ENCODE measurements at places on chromosomes 16 and 17.

GRCh38 chr17:7560172-7561027 is 1.3 kb upstream of the SENP3 start:
- peak; percentile 66 for DNase-seq

- no peak for DNase-seq
These were observed 10.3 kb upstream of the NFAT5 start for GRCh38 chr16:69555437-69555836.

- DNase-seq: no peak
These were observed 727 bp upstream of the MBTPS1 start for GRCh38 chr16:84117494-84117843.

DNA sequence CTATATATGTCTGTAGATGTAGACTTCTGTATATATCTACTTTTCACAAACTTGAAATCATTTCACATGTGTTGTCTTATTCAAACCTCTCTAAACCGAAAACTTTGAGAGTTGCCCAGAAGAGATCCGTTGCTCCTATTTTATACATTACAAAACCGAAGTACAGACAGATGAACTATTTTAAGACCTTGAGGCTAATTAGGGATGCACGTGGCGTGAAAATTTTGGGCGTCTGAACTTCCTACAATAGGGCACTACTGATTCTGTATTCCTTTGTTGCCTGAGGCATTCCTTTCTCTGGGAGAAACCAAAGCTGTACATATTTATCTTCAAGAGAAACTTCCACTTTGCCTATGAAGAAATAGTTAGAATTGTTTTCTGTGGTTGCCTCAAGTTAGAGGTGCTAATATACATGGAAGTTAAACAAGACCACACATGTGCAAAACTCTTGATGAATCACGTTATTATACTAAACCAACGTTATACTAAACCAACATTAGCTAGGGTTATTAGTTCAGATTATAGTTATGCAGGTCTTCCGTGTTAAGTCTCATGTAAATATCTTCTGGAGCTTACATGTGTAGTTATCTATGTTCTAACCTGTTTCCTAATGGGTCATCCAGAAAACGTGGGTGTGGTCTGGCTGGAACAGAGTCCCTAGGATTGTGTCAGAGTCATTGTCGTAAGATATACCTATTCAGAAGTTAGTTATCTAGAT is 111.2 kb downstream of the RBFOX1 start:
- DNase-seq: no peak

DNA sequence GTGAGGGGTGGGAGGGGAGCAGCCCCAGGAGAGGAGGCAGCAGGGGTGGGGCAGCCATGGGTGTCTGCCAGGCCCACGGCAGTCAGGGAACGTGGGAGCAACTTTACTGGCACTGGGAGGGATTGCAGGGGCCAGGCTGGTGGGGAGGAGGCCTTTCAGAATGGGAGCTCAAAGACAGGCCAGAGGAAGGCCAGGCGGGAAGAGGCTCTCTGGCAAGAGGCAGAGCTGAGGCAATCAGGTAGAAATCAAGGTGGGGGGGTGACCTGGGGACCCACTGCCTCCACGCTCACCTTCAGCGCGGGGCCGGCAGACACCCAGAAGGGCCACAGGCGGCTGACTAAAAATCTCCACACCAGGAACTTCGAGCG is 11.9 kb upstream of the GSE1 start:
- DNase-seq: no peak

DNA sequence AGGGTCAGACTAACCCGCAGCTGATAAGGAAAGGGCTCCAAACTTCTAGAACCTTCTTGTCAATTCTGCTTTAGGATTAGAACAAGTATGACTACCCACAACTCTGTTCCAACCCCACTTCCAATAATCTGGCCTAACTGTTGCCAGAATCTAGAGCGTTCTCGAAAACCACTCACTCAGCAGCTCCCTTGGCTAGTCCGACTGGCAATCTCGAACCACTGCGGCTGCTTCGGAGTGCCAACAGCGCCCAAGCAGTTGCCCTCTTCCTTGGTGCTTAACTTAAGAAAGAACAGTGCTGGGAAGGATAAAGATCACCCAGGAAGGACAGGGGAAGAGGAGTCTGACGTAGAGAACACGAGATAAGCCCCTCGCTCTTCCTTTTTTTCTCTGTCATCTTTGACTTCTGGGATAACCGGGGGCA is 818 bp downstream of the DNAJC7 start:
- DNase-seq: peak; percentile 24

DNA sequence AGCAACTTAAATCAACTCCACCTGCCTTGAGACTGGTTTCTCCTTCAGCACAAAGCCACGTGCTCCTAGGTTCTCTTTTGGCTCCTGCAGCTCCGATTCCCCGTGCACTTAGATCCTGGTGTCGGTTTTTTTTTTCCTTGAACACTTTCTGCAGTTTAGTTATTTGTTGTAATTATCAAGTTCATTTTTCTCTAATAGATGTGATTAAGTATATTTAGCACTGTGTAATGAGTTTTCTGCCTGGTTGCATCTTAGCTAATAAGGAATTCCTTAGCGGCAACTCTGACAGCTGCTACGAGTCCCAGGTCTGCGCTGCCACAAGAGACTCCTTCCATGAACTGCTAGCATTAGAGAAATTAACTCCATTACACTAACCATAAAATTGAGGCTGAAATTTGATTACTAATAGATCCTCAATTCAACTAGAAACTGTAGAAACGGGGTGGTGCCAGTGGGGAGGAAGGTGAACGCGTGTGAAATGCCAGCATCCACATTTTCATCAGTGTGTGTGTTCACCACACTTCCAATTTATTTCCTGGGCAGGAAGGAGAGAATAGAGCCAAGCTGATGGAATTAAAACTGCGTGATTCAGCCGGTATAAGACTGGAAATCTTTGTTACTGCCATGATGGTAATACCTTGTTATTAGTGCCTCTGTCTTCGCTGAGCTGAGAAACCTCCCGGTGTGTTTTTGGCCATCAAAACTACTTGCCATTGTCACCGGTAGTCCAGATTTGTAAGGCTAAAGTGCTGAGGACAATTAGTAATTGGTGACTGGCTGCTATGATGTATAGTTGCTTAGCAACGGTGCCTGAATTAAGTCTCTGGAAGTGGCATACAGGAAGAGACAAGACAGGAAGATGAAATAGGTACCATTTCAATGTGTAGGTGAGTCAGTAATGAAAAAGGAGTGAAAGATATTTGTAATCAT is 232.4 kb downstream of the IRX3 start:
- DNase-seq: no peak

DNA sequence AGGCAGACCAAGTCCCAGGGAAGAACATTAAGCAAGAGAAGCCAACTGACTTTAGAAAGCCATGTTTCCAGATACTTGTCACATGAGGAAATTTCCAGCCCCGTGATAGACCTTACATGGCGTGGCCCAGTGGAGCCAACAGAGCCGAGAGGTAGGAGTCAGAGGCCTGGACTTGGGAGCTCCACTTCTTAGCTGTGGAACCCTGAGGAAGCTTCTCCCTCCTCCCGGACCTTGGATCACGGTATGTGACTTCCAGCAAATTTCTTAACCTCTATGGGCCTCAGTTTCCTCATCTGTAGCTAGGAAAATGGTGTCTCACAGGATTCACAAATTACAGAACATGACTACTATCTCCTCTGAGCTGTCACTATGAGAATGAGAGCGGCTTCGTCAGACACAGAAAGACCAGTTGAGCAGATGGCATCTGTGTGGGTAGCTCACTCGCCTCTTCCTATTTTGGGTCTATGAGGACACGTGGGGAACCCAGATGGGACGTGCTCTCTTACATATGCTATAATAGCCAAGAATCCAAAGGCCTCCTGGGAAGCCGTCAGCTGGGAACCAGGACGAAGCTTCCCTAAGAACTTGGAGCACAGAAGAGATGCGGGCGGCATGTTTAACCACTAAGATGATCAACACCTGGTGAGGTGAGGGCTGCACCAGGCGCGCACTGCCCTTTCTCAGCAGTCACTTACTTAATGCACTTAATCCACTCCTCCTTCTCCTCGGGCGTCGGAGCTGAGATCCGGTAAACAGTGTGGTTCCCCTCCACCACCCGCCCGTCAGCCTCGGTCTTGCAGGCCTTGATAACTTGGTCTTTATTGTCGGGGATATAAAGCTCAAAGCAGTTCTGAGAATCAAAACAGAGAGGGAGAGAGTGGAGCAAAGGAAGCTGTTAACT is 102.3 kb downstream of the CYTH1 start:
- no peak for DNase-seq

Data from CD4-positive, alpha-beta T cell treated with Interleukin-4 for 1 hour (primary cell).